Stimulated activated CD4-positive, alpha-beta T cell treated with anti-CD3 and anti-CD28 coated beads, Interleukin-15, amount 100 ng/mL, for 1 hour (primary cell): ENCODE measurements at places on chromosomes 7 and 10.

GRCh38 chr7:2553831-2554581 lies 1.3 kb downstream of the BRAT1 start:
- DNase-seq = no peak

- DNase-seq = no peak
Measured at GRCh38 chr10:4568086-4568485, 257.9 kb upstream of the AKR1E2 start.

DNA sequence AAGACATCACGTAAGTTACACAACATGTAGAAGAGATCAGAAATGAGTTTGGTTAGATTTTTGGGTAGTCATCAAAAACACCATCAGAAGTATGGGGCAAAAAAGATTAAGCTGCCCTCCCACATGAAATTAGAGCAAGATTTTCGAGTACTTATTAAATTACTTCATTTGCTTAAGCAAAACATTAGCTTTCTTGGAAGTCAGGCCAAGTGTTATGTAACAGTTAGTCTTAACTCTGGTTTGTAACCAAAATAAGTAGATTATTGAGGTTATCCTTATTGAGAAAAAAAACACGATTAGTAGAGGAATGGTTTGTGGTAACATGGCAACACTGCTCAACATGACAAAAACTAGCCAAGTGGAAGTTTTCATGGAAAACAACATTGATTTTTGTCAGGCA lies 37.9 kb downstream of the HBP1 start:
- no peak for DNase-seq

DNA sequence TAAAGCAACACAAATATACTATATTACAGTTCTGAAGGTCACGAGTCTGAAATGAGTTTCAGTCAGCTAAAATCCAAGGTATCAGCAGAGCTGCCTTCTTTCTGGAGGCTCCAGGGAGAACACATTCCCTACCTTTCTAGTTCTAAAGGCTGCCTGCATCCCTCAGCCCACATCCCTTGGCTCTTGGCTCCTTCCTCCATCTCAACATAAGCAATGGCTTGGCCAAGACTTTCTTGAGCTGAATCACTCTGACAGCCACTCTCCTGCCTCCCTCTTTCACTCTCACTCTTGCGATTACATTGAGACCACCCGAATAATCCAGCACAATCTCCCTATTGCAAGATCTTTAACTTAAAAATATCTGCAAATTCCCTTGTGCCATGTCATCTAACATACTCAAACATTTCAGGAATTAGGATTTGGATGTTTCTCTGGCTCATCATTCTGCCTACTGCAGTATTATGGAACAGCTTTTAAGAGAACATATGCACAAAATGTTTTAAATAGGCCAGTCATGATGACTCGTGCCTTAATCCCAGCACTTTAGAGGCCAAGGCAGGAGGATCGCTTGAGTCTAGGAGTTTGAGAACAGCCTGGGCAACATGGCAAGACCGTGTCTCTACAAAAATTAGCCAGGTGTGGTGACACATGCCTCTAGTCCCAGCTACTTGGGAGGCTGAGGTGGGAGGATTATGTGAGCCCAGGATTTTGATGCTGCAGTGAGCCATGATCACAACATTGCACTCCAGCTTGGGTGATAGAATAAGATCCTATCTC lies 144.2 kb upstream of the VSTM2A start:
- no peak for DNase-seq

DNA sequence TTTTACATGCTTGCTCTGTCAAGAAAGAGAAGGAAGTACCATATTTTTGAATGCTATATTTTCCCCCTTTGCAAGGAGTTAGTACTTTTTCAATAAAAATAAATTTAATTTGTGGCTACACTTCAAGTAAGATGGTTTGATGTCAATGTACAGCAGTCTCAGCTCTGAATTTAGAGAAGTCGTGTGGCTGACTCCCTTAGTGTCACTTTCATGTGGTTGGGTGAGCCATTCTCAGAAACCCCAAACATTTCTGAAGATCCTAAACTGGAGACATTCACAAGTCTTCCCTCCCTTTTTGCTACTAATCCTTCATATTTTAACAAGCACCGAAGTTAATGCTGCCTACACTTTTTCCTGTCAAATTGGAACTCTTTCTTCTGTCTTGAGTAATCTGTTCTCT lies 244.4 kb downstream of the DYNC1I1 start:
- DNase-seq = no peak

- no peak for DNase-seq
Measured at GRCh38 chr10:21171936-21172541, 274.9 kb upstream of the NEBL start.
